ENCODE measurements at places on chromosomes 11 and 22. TPM values are rescaled to one million over a fixed set of nuclear protein-coding genes. Genes with fewer than 3 reads are reported as not detected.

DNA sequence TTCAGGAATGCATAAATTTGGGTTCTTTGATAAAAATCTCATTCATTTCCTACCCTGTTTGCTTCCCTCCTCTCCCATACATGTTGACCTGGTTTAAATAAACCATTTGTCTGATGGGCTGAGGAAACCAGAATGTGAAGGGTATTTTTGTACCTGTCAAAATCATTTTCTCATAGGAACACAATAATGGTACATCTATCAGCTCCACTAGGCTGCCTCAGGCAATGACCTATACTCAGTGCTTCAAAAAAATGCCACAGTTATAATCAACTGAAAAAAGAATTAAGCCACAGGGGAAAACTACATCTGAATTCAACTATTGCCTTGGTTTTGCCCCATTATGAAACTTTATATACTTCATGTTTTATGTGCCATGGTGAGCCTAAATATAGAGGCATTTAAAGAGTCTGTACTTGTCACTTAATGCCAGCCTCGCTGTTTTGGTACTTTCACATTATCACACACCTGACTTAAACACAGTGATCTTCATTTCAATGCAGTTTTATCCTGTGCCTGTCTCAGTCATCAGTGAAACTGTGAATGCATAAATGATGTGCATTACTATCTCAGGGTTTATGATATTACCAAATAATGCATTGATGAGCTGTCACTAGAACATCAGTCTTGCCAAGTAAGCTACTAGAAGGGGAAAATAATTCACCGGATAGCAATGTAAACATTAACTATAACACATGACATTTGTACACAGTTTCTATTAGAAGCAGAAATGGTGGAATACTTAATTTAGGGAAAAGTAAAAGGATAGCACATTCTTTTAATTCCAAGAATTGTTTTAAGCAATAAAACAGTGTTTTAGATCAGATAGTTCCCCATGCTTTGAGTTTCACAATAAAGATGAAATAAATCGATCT is 92.7 kb downstream of the MSANTD4 start:
- H3K4me1 ChIP-seq = no peaks in the 10 kb centered on the region
- H3K36me3 ChIP-seq = no peaks in the 10 kb centered on the region
- DNase-seq = no peak
- H3K27ac ChIP-seq = no peak overlapping the region
- no peak overlapping the region for H3K4me3 ChIP-seq

DNA sequence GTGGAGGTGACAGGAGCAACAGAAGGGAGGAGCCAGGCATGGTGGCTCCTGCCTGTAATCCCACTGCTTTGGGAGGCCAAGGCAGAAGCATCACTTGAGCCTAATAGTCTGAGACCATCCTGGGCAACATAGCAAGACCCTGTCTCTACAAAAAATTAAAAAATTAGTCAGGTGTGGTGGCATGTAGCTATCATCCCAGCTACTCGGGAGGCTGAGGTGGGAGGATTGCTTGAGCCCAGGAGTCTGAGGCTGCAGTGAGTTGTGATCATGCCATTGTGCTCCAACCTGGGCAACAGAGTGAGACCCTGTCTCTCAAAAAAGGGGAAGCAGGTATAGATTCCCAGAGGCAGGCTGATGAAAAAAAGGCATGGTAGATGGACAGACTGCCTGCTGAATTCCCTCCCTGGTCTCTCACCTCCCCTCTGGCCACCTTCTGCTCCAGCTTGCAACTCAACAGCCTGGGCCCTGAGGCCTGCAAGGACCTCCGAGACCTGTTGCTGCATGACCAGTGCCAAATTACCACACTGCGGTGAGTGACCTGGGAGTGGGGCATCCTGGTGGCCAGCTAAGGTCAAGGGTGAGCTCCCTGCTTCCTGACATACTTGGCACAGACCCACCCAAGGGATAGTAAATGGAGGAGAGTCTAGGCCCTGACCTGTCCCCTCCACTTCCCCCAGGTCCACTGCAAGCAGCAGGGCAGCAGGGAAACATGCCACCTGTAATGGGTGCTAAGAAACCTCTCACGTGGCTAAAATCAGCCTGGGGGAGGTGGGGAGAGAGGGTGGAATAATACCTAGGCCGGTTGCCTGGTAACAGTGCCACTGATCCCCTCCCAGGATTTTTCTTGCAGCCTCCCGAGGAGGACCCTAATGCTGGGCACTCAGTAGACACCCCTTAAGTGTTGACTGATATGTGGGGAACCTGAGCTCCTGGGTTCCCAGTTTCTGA is 4.3 kb upstream of the NHERF4 start:
- H3K4me3 ChIP-seq = no peak overlapping the region
- DNase-seq = no peak
- no peak overlapping the region for H3K27ac ChIP-seq
- no peaks in the 10 kb centered on the region for H3K27me3 ChIP-seq
- peaks cover 9% of the 10 kb centered on the region for H3K4me1 ChIP-seq
- H3K36me3 ChIP-seq = peaks cover 9% of the 10 kb centered on the region

DNA sequence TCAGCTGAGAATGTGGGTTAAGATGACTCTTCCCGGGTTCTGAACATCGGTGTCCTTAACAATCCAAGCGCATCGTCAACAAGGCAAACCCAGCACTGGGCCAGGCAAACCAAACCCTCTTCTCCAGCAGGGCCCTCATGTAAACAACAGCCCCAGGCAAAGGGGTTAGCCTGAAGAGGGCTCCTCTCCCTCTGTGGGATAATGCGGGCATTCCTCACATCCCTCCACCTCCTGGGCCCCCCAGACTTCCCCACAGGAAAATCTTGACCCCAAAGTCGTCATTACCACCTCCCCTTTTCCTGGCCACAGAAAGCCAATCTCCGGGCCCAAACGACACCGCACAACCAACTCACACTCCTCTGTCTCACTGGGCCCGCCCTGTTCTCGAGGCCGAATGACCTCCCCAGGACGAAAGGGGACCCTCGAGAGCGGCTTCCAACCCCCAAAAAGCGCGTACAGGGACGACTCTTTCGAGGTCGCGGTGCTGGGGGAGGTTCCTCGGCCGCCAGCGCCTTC is 566 bp downstream of the DDB1 start:
- peaks cover 72% of the 10 kb centered on the region for H3K4me1 ChIP-seq
- H3K27ac ChIP-seq = peak overlapping the region; percentile 96
- H3K27me3 ChIP-seq = no peaks in the 10 kb centered on the region
- peaks cover 46% of the 10 kb centered on the region for H3K36me3 ChIP-seq

DNA sequence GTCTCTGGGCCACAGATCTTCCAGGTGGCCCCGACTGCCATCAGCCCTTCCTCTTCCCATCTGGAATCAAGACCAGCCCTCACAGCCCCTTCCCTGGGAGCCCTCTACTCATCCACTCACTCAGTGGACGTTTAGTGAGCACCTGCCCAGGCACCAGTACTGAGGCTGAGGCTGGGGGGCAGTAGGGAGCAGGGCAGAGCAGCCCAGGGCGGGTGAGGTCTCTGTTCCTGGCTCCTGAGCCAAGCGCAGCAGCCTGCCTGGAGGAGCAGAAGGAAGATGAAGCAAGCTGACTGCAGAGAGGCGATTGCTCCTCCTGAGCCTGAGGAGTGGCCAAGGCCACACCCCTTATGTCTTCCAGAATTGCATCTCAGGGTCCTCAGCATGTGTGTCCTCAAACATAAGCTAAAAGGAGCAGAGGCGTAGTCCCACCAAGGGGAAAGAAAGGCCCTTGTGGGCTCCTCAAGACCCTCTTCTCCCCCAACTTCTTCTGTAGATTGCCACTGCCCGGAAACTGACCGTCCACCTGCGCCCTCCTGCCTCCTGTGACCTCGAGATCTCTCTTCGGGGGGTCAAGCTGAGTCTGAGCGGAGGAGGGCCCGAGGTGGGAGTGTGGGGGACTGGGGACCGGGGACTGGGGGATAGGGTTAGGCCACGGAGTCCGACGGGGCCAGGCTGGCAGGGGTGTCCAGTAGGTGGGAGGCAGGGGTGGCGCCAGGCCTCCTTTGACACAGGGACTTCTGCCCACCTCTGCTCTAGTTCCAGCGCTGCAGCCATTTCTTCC is 5.8 kb downstream of the MAPK8IP2 start:
- H3K4me1 ChIP-seq = peaks cover 3% of the 10 kb centered on the region
- no peak overlapping the region for H3K27ac ChIP-seq
- no peak overlapping the region for H3K4me3 ChIP-seq
- H3K36me3 ChIP-seq = no peaks in the 10 kb centered on the region
- peaks cover 35% of the 10 kb centered on the region for H3K27me3 ChIP-seq

GRCh38 chr22:33302049-33302545 is 243.9 kb upstream of the SYN3 start:
- no peak overlapping the region for H3K27ac ChIP-seq
- H3K4me3 ChIP-seq = no peak overlapping the region
- no peaks in the 10 kb centered on the region for H3K4me1 ChIP-seq
- H3K27me3 ChIP-seq = no peaks in the 10 kb centered on the region

GRCh38 chr22:23187211-23187610 is 6.9 kb downstream of the BCR start:
- no peak overlapping the region for H3K4me3 ChIP-seq
- no peak for DNase-seq
- H3K27ac ChIP-seq = no peak overlapping the region
- no peaks in the 10 kb centered on the region for H3K27me3 ChIP-seq
- H3K4me1 ChIP-seq = peaks cover 54% of the 10 kb centered on the region

GRCh38 chr11:1682225-1682905 is 14.6 kb upstream of the KRTAP5-6 start:
- no peak overlapping the region for H3K4me3 ChIP-seq
- no peaks in the 10 kb centered on the region for H3K36me3 ChIP-seq
- no peak for DNase-seq
- peaks cover 7% of the 10 kb centered on the region for H3K27me3 ChIP-seq
- no peak overlapping the region for H3K27ac ChIP-seq

- H3K4me3 ChIP-seq = no peak overlapping the region
- no peaks in the 10 kb centered on the region for H3K4me1 ChIP-seq
- H3K36me3 ChIP-seq = no peaks in the 10 kb centered on the region
- peak; percentile 1 for DNase-seq
Measured at GRCh38 chr11:106917973-106918372, 100.3 kb downstream of the GUCY1A2 start.

GRCh38 chr11:6601041-6601461 is 2.4 kb downstream of the RRP8 start:
- peaks cover 39% of the 10 kb centered on the region for H3K4me1 ChIP-seq
- H3K27me3 ChIP-seq = no peaks in the 10 kb centered on the region
- no peak for DNase-seq
- no peak overlapping the region for H3K27ac ChIP-seq
- H3K36me3 ChIP-seq = peaks cover 35% of the 10 kb centered on the region

DNA sequence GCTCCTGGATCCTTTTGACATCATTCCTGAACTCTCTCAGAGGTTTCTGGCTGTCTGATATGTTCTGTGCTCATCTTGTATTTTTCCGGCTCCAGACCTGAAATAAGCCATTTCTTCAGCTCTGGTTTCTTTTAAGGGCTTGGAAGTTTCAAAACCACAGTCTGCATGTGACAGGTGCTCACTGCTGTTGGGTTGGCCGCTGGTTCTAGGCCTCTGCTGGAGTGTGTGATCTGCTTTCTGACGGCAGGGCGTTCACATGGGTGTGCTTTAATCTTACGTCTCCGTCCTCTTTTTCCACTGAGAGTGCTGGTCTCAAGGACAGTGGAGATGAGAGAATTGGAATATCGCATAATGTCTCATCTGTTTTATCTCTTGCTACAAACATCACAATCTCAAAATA is 10.3 kb downstream of the ZBED4 start:
- H3K27ac ChIP-seq = no peak overlapping the region
- no peak overlapping the region for H3K4me3 ChIP-seq
- H3K27me3 ChIP-seq = no peaks in the 10 kb centered on the region

- peaks cover 16% of the 10 kb centered on the region for H3K27me3 ChIP-seq
- no peak for DNase-seq
- H3K27ac ChIP-seq = no peak overlapping the region
Measured at GRCh38 chr11:36251823-36252222, 37.4 kb downstream of the COMMD9 start.

- peaks cover 2% of the 10 kb centered on the region for H3K4me1 ChIP-seq
- DNase-seq = peak; percentile 77
- H3K27ac ChIP-seq = no peak overlapping the region
Measured at GRCh38 chr22:22877523-22878210, 9.9 kb upstream of the IGLL5 start.

DNA sequence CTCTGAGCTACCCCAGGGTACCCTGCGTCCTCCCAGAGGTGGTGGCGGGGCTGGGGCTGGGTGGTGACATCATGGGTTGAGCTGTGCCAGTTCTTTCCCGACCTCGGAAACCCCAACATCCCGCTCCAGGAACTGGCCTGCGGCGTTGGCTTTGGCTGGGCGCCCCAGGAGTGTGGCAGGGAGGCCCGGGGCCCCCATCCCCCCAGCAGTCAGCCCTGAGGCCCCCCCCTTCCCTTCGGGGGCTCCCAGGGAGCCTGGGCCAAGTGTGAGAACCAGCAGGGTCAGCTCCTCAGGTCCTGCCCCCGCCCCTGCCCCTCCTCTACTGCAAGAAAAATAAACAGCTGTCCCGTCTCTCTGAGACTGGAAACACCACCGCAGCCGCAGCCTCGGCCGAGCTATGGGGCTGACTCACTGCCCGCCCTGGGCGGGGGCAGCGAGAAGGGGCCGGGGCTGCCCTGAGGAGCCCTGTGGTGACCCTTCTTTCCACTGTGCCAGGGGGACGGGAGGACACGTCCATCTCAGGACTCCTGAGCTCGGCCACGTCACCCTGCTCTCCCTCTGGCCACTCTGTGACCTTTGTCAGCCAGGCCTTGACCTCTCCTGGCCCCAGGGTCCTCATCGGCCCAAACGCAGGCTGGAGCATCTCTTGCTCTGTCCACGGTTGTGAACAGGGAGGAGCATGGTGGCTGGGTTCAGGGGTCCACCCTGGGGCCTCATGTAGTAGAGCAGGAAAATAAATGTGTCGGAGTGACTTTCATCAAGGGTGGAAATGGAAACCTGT is 73.4 kb downstream of the WNT7B start:
- no peak overlapping the region for H3K4me3 ChIP-seq
- H3K4me1 ChIP-seq = no peaks in the 10 kb centered on the region
- H3K27ac ChIP-seq = no peak overlapping the region
- peak; percentile 7 for DNase-seq
- H3K36me3 ChIP-seq = no peaks in the 10 kb centered on the region

- H3K4me3 ChIP-seq = no peak overlapping the region
- no peaks in the 10 kb centered on the region for H3K4me1 ChIP-seq
- no peak overlapping the region for H3K27ac ChIP-seq
- DNase-seq = no peak
- H3K36me3 ChIP-seq = no peaks in the 10 kb centered on the region
- no peaks in the 10 kb centered on the region for H3K27me3 ChIP-seq
Measured at GRCh38 chr22:28180804-28181731, 262.0 kb upstream of the PITPNB start.

GRCh38 chr22:35484651-35485556 is 55.7 kb upstream of the RASD2 start:
- no peaks in the 10 kb centered on the region for H3K36me3 ChIP-seq
- peaks cover 15% of the 10 kb centered on the region for H3K27me3 ChIP-seq
- H3K27ac ChIP-seq = no peak overlapping the region

GRCh38 chr11:43699870-43700269 is 19.3 kb downstream of the HSD17B12 start:
- peaks cover 37% of the 10 kb centered on the region for H3K36me3 ChIP-seq
- no peak for DNase-seq
- no peak overlapping the region for H3K4me3 ChIP-seq
- H3K4me1 ChIP-seq = peaks cover 3% of the 10 kb centered on the region
- no peaks in the 10 kb centered on the region for H3K27me3 ChIP-seq

- H3K36me3 ChIP-seq = peaks cover 15% of the 10 kb centered on the region
- H3K27ac ChIP-seq = no peak overlapping the region
- no peaks in the 10 kb centered on the region for H3K27me3 ChIP-seq
- H3K4me3 ChIP-seq = no peak overlapping the region
Measured at GRCh38 chr11:9761441-9761945, 97.6 kb downstream of the SWAP70 start.

The OR52I1 gene
- not detected for total RNA-seq

The NTM gene
- not detected for total RNA-seq

The FLRT1 gene
- not detected for total RNA-seq

The SYT12 gene
- not detected for total RNA-seq

The OR51E2 gene
- total RNA-seq = not detected

The RAPSN gene
- 0.36 TPM for total RNA-seq

The ALKBH3 gene
- total RNA-seq = 40.1 TPM

The TSPAN32 gene
- total RNA-seq = 4.9 TPM

The KRTAP5-1 gene
- total RNA-seq = not detected

The CHCHD10 gene
- 212 TPM for total RNA-seq

Measured in activated CD8-positive, alpha-beta T cell treated with anti-CD3 and anti-CD28 coated beads for 36 hours (primary cell).